NCI-H2171 treated with DMSO at 0.1 percent for 48 hours (cell line): ENCODE measurements at places on chromosomes 12 and 14.

DNA sequence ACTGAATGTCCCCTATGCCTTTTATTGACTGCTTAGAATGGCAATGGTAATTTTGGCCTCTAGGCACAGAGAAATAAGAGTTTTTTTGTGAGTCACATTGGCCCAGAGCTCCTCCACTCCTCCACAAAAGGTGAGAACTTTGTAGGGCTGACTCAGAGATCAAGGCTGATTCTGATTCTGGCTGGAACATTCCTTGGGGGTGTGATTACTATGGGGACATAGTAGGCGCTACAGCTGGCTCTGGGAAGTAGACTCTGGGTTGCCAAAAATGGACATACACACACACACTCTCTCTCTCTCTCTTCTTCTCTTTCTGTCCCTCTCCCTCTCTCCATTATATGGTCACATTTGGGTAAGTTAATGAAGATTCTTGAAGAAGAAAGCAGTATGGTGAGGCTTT lies 174.6 kb upstream of the DDHD1 start:
- no peak for DNase-seq

DNA sequence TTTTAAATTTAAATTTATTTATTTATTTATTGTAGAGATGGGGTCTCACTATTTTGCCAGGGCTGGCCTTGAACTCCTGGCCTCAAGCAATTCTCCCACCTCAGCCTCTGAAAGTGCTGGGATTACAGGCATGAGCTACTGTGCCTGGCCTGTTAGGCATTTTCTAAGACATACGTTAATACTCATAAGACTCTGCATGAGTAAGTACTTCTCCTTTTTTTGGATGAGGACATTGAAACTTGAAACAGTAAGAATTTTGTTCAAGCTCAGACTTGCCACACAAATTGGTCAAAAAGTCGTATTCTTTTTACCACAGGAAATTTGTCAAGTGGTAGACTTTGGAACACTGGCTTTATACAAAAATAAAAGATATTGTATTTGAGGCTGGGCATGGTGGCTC lies 187.4 kb upstream of the RASSF8 start:
- no peak for DNase-seq

DNA sequence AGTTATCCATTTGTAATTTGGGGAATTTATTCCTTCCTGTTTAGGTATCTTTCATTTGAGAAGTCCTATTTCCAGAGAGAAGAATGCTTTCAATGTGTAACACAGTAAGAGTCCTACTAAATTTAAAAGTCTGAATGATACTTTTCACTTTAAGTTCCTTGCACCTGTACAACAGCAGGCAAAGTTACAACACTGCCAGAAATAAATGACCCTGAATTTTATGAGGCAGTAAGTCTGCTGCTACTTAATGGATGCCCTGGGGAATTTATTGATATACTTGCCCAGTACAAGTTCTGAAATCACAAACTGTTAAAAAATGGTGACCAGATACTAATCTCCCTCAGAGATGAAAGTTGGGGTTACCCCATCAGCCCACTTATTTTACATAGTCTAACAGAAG lies 53.1 kb downstream of the NTS start:
- no peak for DNase-seq

DNA sequence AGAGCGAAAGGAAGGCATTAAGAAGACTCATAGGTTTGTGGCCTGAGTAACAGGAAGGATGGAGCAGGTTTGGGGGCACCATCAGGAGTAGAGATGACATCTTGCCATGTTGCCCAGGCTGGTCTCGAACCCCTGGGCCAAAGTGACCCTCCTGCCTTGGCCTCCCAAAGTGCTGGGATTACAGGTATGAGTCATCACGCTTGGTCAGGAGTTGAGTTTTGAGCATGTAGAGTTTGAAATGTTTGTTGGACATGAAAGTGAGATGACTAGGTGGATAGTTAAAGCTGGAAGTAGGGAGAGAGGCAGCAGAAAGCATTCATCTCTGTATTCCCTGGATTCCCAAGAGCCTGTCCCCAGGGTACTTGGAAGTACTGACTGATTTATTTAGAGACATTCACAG lies 112.6 kb downstream of the ERC1 start:
- no peak for DNase-seq

DNA sequence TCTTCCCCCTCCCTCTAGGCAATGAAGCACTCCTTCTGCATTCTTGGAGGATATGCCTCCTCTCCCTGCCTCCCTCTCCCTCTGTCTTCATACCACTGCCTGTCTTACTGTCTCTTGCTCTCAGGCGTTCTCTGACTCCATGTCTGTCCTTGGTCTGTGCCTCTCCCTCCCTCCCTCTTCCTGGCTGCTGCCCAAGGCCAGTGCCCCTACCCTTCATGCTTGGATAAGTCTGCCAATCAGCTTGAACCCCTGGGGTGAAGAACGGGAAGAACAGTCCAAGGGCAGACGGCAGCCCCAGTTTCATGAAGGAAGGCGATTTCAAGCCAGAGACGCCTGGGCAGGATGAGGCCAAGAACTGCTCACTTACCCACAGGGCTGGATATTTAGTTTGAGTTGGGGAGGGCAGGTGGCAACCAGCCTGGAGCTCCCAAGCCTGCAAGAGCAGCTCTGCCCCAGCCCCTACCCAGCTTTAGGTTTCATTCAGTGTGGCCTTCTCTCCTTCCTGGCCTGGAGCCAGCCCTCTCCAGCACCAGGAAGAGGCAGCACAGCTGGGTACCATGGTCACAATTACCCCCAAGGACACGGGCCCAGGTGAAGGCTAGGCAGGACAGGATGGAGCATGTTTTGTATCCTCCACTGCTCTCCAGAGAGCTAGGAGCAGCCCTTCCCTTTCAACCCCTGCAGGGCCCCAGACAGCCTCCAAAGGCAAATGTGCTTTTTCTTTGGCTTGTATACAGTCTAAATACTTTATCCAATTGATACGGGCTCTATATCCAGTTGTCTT lies 35.8 kb upstream of the LTBP2 start:
- DNase-seq = peak; percentile 96

DNA sequence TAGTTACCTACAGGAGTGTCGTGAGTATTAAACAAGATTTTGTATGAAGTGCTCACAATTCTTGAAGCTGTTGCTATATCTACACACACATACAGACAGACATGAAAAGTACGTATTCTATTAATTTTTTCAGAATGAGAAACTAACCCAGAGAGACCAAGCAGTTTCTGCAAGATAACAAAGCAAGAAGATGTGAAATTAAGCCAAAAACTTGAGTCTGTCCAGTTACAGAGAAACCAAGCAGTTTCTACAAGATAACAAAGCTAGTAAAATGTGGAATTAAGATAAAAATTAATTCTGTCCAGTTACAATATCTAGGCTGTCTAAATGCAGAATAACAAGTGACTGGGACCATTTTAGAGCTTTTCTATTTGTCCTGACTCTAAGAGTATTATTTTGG lies 132.4 kb downstream of the ALG10B start:
- DNase-seq = no peak

DNA sequence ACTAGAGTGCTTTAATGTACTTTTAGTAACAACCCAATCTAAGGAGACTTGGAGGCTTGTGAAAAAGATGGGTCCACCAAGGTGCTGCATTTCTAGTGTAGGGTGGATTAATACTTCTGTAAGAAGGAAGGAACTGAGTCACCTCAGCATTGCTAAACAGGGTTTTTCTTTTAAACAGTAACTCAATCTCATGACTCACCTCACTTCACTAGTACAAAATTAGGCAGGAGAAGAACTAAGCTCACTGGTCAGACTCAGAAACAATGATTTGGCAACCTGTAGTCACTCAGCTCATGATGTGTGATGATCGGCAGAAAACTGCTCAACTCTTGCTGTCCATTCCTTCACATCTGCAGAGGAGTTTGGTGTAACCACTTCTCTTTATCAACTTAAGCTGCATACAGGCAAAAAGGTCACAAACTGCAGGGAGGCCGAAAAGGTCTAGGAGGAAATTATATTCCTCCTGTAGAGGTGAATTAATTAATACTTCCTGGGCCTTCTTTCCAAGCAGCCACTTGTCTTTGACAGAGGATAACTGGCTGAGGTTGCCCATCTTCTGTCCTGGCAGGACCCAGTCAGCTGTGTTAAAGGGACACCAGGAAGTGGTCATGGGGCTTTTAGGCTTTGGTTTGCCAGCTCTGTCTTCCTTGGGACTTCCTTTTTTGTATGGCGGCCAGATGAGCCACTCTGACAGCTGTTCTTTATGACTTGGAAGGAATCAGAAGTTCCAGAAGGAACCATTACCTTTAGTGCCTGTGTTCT lies 466.9 kb downstream of the FUT8 start:
- DNase-seq = no peak

DNA sequence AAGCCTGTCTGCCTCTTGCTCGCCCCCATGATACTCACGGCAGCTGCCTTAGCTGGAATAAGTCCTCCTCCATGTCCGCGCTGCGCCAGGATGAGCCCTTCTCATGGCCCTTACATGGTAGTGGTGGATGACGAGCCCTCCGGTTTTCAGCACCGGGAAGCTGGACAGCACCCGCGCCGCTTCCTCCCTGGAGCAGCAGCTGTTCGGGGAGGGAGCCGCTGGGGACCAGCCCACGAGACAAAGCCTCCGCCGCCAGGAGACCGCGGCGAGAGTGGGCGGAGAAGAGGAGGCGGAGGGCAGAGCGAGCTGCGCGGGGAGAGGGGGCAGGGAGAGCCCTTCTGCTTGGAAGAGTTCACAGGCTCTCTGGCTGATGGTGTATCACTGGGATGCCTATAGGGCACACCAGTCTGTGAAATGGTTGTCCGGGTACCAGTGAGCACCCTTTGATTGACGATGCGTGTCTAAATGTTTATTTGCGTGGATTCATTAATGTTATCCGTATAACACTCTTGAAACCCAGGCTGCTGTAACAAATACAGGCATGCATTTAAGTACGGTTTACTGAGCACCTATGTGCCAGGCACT lies at the start of gene SVOP:
Gene SVOP (minus strand): TSS at position 273 of the 585 bp plus-strand sequence. CDS start 200 bp downstream, at position 73.
- DNase-seq = peak; percentile 86

- DNase-seq = no peak
Observed at GRCh38 chr14:51784466-51784865, 75.9 kb upstream of the GNG2 start.

- DNase-seq = peak; percentile 58
Observed at GRCh38 chr12:48946205-48946604, 11.1 kb downstream of the ARF3 start.

DNA sequence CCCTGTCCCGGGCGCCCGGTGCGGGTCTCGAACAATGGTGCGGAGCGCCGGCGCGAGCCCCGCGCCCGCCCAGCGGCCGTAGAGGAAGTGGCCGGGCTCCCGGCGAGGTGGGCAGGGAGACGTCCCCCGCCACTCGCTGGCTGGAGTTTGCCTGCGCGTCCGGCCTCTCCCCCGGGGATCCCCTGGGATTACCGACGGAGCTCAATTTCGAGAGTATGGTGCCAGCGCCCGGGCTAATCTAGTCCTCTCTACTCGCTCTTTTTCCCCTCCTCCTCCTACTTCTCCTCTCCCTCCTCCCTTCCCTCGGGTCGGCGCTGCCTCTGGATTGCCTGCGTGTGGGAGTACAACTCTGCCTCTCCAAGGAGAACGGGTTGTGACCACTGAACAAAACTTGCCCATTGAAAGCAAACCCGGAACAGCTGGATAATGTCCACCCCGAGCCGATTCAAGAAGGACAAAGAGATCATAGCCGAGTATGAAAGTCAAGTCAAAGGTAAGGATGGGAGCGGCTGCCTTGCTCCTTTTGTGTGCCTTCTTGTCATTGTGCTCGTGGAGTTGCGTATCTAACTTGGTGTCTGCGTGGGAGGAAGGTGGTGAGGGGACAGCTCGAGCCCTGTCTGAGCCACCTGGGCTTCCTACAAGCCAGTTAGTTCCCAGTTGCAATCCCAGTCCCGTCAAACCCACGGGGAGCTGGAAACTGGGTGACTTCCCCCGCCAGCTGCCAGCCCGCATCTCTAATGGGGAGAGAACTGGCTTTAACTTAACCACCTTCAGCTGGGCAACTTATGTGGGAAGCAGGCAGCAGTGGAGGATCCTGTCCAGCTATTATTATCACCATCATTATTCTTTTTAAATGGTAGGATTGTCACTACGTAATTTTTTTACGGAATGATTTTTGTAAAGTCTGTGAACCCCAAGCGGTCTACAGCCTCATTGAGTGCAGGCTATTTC lies at the start of gene SRGAP1:
Gene SRGAP1 (plus strand): TSS at position 310 of the 951 bp plus-strand sequence. CDS start 117 bp downstream, at position 427.
- peak; percentile 62 for DNase-seq

DNA sequence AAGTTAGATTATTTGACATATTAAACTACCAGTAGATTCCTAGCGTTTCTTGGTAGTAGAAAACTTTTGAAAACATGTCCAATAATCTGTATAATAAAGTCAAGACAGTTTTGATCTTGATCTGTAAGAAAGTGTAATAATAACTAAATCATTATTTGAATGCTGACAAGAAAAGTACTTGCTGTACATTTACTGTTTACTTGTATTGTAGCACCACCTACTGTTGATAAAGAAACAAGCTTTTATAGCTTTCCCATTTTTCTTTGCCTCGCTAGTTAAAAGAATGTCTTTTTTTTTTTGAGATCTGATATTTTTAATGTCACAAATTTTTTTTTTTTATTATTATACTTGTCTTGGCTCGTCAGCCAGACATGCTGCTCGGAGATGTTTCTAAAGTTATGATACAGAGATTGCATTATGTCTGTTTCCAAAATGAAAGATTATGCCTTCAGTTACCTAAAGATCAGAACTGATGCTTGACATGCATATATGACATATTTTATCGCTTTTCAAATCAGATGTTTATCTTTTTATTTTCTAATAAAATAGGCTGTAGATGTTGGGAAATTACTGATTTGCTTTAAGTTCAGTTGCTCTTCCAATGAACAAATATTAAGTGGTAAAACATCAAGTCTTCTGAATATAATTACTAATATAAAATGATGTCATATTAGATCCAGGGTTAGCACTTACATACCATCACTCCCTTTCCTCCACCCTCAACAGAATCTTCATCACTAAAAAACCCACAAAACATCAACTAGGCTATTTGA lies 140.5 kb downstream of the AKAP6 start:
- peak; percentile 81 for DNase-seq

DNA sequence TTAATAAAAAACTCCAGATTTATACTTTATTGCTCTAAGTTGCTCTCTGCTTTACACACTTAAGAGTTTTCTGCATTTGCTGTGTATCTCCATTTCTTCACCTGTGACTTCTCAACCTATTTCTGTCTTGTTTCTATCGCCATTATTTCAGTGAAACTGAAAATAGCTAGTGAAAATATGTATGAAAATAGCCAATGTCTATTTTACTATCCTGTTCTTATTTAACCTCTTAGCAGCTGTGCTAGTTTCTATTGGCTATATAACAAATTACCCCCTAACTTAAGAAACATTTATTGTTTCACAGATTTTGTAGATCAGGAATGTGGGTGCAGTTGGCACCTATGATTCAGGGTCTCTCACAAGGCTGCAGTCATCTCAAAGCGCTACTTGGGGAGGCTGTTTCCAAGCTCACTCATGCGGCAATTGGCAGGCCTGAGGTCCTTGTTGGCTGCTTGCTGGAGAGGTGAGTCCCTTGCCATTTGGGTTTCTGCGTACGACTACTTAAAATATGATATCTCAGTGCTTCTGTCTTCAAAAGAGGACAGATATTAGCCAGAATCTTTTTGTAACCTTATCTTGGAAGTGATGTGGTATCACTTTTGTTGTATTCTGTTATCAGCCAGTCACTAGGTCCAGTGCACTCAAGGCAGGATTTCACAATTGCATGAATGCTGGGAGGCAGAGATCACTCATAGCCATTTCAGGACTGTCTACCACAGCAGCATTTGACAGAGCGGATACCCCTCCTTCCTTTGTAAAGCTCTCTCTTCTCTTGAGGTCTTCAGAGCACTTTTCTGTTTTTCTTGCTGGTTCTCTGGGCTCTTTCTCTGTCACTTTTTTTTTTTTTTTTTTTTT lies 7.2 kb downstream of the ERC1 start:
- no peak for DNase-seq

GRCh38 chr12:113320401-113320800 lies 14.5 kb downstream of the SLC8B1 start:
- DNase-seq = no peak

- DNase-seq = no peak
Observed at GRCh38 chr14:34113005-34113511, 162.2 kb upstream of the EGLN3 start.
